ENCODE measurements at places on chromosomes 13 and 19.

DNA sequence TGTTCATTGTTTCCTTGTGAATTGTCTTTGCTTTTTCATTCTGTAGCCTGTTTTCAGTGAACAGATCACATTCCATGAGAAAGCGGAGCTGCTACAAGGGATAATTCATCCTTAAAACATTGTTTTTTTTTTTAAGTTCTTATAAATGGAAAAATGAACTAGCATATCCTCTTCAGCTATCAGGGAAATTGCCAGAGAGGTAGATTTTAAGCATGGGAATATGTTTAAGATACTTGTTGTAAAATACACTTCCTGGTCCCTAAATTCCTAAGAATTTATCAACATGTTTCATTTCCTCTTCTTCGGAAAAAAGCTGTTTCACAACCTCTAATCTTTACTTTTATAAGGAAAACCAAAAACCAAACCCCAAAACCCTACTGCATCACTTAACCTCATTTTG, 238.0 kb downstream of the POSTN start:
- DNase-seq: no peak

GRCh38 chr13:46296921-46297320, 85.2 kb downstream of the LRRC63 start:
- no peak for DNase-seq

DNA sequence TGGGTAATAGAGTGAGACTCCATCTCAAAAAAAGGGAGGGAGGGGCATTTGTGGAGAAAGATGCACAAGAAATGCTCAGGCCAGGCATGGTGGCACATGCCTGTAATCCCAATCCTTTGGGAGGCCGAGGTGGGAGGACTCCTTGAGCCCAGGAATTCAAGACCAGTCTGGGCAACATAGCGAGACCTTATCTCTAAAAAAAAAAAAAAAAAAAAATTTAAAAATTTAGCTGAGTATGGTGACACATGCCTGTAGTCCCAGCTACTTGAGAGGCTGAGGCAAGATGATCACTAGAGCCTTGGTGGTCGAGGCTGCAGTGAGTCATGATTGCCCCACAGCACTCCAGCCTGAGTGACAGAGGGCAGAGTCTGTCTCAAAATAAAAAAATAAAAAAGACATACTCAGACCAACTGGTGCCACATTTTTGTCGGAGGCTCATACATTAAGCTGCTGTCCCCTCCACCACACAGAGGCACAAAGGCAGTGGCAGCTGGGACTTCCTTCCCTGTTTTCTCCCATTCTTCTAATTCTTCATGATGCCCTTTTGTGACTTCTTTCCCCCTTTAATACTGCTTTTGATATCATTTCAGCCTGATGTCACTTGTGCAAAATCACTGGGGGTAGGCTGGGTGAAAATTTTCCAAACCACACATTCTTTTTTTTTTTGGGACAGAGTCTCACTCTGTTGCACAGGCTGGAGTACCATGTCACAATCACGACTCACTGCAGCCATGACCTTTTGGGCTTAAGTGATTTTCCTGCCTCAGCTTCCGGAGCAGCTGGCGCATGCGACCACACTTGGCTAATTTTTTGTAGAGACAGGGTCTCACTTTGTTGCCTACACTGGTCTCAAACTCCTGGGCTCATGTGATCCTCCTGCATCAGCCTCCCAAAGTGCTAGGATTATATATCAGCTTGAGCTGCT, 26.8 kb upstream of the CXCL17 start:
- no peak for DNase-seq

DNA sequence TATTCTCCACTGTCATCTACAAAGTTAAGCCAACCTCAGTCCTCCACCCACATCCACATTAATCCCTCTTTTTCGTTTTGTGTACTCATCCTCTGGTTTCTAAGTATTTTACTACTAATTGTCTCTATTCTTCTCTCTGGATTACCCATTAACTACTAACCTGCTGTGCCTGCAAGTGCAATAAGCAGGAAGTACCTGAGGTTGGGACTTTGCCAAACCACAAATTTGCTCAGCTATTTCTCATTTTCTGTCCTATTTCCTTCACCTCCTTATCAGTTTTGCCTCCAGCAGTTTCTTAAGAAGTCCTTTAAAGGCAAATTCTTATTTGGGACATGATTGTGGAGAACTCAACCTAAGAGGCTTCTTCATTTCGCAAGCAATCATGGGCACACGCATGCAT, 1708.9 kb downstream of the SLITRK5 start:
- DNase-seq: no peak

DNA sequence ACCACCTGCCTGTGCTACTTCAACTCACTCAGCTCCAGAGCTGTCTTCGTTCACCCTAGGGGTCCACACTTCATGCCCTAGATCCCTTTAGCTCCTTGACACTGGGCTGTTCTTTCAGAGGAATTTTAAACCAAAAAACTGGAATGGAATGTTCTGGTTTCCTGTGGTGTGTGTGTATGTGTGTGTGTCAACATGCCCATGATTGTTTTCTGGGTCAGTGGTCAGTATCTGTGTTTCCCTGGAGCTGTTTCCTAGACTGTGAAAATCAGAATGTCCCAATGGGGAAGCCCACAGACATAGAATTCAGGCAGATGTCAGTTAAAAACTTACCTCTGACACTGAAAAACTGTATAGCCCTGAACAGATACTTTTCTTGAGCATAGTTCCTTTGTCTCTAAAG, 1.3 kb downstream of the PMIS2 start:
- no peak for DNase-seq
